ENCODE measurements at places on chromosomes 4 and X.

DNA sequence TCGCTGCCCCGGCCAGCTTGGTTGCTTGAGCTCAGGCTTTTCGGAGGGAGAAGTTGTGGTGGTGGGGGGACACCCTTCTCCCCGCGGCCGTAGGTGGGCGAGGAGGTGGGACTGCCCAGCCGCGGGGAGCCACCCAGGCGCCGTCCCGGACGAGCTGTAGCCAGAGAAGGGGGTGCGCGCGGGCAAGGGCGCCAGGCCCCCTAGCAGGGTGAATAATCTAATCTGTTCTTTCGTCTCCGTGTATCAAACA is 3.1 kb downstream of the MID1IP1 start:
- DNase-seq, result no peak

DNA sequence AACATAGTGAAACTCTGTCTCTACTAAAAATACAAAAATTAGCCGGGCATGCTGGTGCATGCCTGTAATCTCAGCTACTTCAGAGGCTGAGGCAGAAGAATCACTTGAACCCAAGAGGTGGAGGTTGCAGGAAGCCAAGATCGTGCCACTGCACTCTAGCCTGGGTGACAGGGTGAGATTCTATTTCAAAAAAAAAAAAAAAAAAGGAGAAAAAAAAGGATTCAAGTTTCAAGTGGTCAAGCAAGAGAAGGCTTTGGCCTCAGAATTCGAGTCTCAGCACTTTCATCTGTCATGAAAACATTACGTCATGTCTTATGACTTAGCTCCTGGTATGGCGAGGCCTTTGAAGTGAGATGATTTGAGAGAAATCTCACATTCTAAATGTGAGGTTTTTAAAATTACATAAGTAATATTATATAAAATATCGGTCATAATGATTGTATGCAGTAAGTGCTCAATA is 21.2 kb upstream of the DHRSX start:
- DNase-seq, result no peak

DNA sequence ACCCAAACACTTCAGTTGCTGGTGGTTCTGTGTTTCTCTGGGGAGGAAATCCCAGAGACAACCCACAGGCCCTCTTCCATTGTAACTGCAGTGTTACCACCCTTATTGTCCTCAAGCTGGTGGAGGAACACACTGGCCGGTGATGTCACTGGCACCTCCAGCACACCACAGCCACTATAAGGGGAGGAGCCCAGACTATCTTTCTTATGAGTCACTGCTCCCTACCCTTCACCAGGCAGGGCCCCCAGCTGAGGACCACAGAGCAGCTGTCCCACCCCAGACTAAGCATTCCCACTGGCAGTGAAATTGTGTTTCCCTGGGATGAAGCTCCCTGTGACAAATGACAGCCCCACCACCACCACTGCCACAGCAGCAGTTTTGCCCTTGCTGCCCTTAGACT is 171.8 kb upstream of the FGF16 start:
- DNase-seq, result peak; percentile 73

- DNase-seq, result peak; percentile 3
These were observed 113.5 kb downstream of the RPA4 start for GRCh38 chrX:96997196-96997595.

DNA sequence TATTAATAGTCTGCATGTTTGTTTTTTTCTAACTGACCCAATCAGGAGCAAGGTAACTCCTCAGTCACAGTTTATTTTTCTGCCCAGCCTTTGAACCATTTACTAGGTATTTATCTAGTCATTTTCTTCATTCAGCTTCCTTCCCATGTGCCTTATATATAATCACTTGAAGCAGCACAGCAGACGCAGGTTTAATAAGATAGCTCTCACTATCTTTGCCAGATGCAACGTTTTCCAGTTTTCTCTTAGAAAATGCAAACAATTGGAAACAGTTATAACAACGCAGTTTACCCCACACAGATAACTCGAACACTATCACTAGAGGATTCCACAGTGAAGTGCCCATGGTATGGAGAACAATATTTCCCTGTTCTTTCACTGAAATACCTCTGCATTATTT is 56.4 kb upstream of the NFKB1 start:
- no peak for DNase-seq

- no peak for DNase-seq
These were observed 138.7 kb upstream of the LIMCH1 start for GRCh38 chr4:41399231-41399630.

GRCh38 chrX:136858007-136858756 is 22.3 kb downstream of the RBMX start:
- DNase-seq, result no peak

DNA sequence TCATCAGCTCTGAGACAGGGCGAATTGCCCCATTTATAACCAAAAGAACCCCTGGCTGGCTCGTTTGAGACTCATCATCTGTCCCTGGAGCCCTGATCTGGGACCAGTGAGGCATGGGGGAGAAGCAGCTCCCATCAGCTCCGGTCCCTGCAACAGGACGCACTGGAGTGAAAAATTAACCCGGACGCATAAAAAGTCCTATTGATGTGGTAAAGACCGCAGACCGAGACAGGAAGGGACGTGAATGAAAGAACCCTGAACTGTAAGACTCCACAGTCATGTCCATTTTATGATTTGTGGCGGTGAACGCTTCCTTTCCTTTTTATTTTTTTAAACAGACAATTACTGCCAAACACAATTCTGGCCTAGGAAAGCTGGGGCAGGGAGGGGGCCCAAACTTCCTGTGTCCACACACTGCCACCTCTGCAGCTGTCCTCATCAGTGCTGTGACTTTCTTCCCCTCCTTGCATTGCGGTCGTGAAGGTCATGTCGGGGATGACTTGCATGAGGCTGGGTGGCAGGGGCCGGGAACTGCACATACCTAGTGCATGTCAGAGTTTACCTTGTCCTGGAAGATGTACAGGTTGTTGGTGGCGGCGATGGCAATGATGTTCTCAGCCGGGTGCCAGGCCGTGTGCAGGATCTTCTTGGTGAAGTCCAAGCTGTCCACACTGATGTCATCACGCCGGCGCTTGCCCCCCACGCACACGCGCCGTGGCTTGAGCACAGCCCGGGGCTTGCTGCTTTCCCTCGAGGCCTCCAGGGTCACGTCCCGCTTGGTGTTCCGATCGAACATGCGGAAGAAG is 53.3 kb downstream of the WFS1 start:
- DNase-seq, result no peak

- DNase-seq, result no peak
These were observed 69.2 kb downstream of the GALNT7 start for GRCh38 chr4:173237762-173238161.
